ENCODE measurements at places on chromosomes 7 and 10.

- DNase-seq: no peak
Observed at GRCh38 chr7:81629702-81630101, 140.1 kb downstream of the HGF start.

DNA sequence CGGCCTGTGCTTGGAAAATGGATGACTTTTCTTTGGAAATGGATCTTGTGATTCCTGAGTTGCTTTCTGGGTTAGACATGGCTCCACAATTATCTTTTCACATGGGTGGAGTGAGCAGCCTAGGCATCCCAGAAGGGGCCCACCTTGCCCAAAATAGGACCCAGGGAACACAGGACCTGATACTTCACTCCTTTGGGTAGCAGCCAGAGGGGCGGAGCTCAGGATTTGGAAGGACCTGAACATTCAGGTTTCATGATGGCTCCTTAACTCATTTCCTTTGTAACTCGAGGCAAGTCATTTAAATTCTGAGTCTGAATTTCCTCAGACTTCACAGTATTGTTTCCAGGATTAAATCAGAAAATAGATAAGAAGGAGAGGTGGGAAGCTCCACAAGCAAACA, 178.3 kb upstream of the ZMIZ1 start:
- no peak for DNase-seq

GRCh38 chr7:333393-333764, 43.4 kb downstream of the FOXL3 start:
- no peak for DNase-seq

GRCh38 chr7:73577627-73578341, 595 bp downstream of the TBL2 start:
- DNase-seq: no peak

- no peak for DNase-seq
Observed at GRCh38 chr10:34880817-34881216, 65.7 kb upstream of the PARD3 start.

DNA sequence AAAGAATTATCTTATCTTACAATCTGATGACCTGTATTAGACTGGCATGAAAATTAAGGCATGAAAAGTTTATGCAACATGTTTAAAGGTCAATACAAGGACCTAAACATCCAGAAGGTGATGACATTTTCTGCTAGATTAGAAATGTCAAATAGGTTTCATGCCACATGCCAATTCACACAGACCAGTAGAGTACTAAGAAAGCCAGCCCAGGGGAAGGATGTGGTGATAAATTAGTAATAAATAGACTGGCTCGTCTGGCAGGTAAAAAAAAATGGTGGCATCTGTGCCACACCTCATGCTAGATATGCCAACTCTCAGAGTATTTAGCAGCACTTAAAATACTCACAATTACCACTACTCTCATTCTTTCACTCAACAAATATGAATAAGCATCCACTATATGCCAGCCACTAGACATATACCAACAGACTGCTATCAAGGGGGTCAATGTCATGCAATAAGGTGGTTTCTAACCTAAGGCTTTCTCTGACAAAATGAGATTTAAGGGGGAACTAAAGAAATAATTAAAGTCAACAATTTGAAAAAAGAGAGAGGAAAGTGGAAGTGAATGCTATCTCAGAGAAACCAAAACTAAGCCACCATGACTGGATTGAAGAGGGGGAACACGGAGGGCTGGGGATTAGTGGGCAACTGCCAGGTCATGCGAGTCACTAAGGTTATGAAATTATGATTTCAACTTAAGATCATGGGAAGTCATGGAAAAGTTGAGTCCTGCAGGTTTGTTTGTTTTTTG, 83.5 kb downstream of the SGMS1 start:
- no peak for DNase-seq

GRCh38 chr7:141928146-141928844, 12.1 kb downstream of the OR9A4 start:
- DNase-seq: no peak

DNA sequence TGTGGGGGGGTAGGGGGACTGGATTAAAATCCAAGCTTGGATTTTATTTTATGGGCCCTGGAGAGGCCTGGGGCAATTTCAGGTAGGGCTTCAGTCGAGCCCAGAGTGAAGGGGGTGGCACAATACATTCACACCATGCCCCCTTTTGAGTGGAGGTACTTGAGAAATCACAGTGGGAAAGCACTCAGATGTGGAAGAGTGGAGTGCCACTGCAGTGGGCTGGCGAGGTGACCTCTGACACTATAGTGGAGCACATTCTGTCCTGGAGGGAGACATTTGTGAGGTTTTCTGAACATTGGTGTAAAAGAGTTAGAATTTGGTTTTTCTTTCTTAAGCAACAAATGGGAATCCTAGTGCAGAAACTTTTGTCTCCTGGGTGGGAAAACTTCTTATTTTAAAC, 143.2 kb downstream of the WNT2 start:
- DNase-seq: no peak

DNA sequence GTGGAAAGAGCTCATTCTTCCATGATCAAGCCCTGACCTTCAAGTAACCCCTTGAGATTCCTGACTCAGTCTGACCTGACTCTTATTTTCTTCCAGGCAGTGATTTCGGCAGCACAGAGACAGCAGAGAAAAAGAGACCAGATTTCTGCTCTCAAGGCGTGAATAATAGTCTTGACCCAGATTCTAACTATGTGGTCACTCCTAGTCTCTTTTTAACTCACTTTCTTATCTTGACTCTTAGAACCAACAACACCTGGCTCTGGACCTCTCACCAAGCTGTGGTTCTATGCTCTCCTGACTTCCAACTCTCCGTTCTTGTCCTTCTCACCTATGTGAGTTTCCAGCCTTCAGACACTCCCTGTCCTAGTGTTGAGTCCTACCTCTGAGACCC, 36.9 kb upstream of the KDM7A start:
- no peak for DNase-seq

DNA sequence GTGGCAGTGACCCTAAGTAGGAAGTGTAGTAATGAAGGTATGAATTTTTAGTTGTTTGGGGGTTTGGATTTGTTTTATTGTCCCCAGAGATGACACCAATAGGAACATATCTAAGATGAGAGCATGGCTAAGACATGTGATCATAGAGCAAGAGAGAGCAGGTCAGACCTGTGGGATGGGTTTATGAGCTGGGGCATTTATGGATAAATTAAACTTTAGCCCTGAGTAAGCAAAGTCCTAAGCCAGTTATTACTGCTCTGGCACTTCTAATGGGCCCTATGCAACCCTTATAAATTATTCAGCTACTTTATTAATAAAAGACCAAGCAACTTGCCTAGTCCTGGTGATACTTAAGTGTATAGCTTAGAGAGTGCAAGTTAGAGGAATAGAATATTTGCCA, 85.1 kb downstream of the LRRC4 start:
- DNase-seq: no peak

DNA sequence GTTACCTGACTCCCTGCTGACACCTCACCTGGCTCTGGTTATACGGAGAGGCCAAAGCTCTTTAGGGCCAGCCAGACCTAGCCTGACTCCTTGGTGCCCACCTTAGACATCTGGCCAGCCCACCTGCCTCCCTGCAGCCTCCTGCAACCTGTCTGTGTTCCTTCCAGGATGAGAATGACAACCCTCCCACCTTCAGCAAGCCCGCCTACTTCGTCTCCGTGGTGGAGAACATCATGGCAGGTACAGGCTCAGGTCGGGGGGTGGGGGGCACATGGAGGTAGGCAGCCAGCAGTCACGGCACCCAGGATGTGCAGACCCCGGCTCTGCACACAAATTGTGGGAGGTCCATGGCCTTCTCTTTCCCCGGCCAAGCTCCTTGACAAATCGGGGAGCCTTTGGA, 32.1 kb downstream of the C10orf105 start:
- DNase-seq: no peak

DNA sequence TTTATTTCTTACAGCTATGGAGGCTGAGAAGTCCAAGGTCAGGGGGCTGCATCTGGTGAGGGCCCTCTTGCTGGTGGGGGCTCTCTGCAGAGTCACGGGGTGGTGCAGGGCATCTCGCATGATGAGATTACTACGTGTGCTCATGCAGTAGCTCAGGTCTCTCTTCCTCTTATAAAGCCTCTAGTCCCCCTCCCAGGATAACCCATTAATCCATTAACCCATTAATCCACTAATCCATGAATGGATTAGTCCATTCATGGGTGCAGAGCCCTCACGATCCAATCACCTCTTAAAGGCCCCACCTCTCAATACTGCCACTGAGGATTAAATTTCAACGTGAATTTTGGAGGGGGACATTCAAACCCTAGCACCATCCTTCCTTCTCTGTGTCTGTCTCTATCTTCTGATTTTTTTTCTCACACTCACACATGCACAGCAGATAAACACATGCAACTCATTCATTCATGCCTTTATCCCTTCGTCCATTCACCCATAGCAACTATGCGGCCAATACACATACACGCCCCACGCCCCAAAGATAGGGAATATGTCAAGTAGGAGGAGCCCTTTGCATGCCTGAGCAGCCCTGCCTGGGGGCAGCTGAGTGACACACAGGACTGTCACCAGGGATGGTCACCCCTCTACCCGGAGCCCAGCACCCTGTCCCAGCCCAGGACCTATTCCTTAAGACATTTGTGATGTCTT, 86.5 kb downstream of the C10orf105 start:
- DNase-seq: peak; percentile 36

- no peak for DNase-seq
Observed at GRCh38 chr10:76251841-76252671, 820.6 kb downstream of the LRMDA start.

- no peak for DNase-seq
Observed at GRCh38 chr10:88986549-88987242, 3.9 kb upstream of the FAS start.

DNA sequence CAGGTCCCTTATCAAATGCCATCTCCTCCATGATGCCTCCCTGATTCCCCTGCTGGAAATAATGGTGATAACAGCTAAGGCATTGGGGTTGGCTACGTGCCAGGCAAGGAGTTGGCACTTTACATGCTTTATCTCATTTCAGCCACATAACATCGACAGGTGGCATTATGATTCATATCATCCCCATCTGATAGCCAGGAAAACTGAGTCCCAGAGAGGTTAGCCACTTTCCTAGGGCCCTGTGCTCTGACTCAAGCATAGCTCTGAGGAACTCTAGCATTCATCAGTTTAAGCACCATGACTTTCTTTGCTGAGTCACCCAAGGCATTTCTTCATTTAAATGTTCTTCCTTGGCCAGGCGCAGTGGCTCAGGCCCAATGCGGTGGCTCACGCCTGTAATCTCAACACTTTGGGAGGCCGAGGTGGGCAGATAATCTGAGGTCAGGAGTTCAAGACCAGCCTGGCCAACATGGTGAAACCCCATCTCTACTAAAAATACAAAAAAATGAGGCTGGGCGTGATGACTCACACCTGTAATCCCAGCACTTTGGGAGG, 6.6 kb downstream of the LEP start:
- no peak for DNase-seq
